ENCODE measurements at places on chromosomes 4 and X. TPM values are rescaled to one million over a fixed set of nuclear protein-coding genes. Genes with fewer than 3 reads are reported as not detected.

RAB40A gene
- total RNA-seq: 0.47 TPM

CSN1S1 gene
- total RNA-seq: not detected

DNA sequence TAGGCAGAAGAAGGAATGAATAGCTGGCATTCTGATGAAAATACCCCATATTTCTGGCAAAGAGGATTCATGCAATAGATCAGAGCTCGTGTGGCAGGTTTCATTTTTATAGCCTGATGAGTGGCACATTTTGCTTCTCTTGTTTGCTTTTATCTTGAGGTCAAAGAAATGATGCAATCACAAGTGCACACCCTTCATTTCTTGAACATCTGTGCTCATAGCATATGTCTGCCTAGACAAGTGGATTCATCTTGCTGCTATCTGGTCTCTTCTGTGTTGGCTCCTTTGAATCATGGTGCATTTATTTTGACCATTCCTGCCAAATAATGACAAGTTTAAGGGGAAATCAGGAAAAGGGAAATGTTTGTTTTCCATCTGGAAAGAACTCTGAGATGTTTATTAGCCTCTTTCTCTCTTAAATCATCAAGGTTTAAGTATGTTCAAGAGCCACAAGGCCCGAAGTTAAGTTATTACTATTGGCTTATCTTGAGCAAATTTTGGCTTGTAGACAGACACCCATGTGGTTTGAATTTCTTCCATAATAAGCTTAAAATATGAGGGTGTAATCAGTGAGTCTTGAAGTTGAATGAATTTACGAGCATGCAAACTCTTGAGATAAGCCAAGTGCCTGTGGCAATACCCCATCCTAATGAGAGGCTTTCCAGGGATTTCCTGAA, 59.3 kb upstream of the HS3ST1 start:
- no peaks in the 10 kb centered on the region for H3K36me3 ChIP-seq
- peaks cover 6% of the 10 kb centered on the region for H3K4me1 ChIP-seq
- H3K27me3 ChIP-seq: no peaks in the 10 kb centered on the region
- no peak overlapping the region for H3K4me3 ChIP-seq

GRCh38 chr4:113209153-113209552, 159.7 kb downstream of the ANK2 start:
- H3K36me3 ChIP-seq: no peaks in the 10 kb centered on the region
- peaks cover 28% of the 10 kb centered on the region for H3K4me1 ChIP-seq
- no peak overlapping the region for H3K4me3 ChIP-seq

DNA sequence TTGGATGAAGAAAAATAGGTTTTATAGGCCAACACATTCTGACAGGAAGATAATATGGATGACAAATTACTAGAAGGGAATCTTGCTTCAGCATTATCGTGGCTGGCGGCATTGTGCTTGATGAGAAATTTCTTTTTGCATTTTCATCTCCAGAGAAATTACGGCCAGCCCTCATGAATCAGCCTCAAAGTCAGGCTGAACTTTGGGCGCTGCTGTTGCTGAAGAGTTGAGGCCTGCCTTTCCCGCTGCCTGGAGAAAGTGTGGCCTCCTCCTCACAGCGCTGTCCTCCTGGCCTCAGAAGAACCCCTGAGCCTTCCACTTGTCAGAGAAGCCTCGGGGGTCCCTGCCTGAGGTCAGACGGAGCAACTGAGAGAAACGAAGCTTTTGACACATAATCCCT, 272.4 kb upstream of the KCNIP4 start:
- peaks cover 15% of the 10 kb centered on the region for H3K4me1 ChIP-seq
- H3K27ac ChIP-seq: no peak overlapping the region
- H3K27me3 ChIP-seq: no peaks in the 10 kb centered on the region

- H3K36me3 ChIP-seq: no peaks in the 10 kb centered on the region
- peaks cover 2% of the 10 kb centered on the region for H3K4me1 ChIP-seq
- H3K27ac ChIP-seq: no peak overlapping the region
- H3K27me3 ChIP-seq: peaks cover 2% of the 10 kb centered on the region
- no peak overlapping the region for H3K4me3 ChIP-seq
- DNase-seq: no peak
These were observed 4.0 kb downstream of the TCEAL8 start for GRCh38 chrX:103250977-103251376.
